Cortex of kidney (tissue), 1 donor: ENCODE measurements at places on chromosomes 4 and X.

- no peak for DNase-seq
These were observed 18.8 kb upstream of the GTPBP6 start for GRCh38 chrX:337331-337831.

DNA sequence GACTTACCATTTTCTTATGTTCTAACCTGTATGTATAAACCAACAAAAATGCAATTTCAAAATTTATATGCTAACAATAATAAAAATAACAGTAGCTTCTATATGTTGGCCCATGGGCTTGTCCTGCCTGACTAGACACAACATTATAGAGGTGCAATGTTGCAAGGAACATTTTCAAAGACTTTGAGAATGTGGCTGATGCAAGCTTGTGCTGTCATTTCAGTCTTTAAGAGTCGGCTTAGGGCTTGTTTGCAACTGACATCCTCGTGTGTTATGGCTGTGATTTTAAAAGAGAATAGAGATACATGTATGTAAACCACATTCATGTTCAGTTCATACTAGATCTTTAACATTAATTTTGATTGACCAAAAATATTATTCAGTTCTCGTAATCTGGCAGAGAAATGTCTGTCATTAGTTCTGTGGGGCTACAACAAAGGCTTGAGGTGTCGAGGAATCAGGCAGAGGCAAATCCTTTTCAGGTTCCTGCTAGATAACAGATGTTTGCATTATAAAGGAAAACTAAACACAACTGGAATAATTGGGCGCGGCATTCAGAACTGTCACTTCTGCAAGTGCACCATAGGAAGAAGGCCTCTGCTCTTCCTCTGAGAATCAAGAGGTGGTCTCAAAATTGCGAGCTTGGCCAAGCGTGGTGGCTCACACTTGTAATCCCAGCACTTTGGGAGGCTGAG lies 13.1 kb downstream of the TMSB4X start:
- no peak for DNase-seq

GRCh38 chrX:117680286-117680685 lies 436.3 kb downstream of the KLHL13 start:
- no peak for DNase-seq

GRCh38 chrX:77793946-77794345 lies 7.9 kb upstream of the ATRX start:
- DNase-seq, result no peak

DNA sequence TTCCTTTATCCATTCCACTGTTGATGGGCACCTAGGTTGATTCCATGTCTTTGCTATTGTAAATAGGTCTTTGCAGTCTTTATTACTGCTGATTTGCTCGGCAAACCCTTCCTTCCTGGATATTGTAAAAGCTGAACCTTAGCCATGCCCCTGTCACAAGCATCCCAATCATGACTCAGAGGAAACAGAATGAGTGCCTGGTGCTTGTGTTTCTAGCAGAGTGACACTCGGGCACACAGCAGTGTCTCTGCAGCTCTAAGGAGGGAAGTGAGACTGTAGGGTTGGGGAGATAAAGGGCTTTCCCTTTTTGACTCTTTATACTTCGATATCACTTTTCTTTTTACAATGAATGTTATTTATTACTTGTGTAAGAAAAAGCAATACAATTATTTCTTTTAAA lies 83.3 kb downstream of the AKAP4 start:
- DNase-seq, result no peak

DNA sequence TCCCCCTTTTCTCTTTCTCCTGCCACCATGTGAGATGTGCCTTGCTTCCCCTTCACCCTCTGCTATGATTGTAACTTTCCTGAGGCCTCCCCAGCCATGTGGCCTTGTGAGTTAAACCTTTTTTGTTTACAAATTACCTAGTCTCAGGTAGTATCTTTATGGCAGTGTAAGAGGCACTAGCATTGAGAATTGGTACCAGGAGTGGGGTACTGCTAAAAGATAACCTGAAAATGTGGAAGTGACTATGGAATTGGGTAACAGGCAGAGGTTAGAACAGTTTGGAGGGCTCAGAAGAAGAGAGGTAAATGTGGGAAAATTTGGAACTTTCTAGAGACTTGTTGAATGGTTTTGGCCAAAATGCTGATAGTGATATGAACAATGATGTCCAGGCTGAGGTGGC lies 182.0 kb downstream of the CHM start:
- DNase-seq, result no peak

DNA sequence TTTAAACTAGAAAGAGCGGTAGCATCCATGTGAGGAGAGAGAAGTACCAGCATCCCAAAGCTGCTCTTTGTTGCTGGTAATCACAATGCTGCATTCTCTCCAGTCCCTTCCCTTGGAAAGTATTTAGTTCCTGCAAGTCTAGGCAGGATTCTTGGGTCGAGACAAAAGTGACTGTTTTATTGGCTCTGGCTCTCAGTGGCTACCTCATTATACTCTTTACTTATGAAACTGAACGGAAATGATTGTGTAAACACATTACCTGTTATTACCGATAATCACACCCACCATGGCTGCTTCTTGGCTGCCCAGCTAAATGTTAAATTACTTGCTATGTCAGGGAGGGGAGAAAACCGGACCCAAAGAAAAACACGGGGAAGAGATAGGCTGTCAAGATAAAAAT lies 26.2 kb downstream of the ATXN3L start:
- DNase-seq, result no peak

DNA sequence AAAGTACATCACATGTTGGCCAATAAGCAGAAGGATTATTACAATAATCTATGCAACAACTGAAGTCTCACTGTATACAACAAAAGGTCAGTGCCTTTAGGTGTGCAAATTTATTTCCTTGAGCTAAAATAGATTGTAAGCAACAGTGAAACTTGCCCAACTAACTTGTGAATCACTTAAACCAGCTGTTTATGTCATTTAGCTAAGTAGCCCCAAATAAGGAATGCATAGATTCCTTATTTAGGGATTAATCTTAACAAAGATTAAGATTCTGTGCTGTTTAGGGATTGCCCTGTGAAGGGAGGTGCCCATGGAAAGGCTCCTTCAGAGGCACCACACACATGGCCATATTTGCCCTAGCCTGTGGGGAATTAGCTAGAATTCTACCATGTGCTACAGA lies 168.6 kb downstream of the MAML3 start:
- no peak for DNase-seq

DNA sequence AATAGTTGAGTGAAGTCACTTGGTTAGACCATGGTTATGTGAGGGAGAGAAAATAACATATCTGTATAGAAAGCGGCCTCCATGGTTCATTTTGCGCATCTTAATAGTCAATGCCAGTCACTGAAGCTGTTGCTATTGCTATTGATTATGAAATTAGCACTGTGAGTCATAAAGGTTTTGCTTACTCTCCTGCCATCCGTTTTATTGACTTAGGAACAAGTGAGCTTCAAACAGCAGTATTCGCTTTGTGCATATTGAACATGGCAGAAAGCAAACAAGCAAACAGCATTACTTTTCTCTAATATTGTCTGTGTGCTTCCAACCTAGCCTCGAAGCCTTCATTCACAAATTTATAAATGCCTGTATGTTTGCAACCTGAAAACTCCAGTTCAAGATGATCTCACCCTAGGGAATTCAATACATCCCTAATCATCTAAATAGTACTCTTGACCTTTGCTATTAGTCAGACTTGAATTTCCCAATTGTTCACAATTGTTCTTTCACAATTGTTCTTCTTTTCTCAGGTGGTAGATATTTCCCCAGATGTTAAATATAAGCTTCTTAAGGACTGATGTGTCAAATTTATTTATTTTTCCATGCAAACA lies 55.9 kb upstream of the GABRA2 start:
- DNase-seq, result no peak

DNA sequence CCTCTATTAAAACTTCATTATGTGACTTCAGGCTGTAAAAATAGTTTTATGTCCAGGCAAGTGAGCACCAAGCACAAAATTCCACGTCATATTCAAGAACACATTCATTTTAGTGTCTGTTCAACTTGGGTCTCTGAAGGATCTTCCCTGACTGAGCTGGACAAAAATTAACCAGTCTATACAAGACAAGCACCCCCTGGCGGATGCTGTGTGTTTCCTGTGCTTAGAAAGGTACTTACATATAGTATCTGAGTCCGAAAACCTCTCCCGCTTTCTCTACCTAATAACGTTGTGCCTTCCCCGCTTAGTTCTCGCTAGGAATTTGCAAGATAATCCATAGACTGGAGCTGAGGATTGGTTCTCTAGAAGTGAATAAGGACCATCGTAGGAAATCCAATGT lies 2214.5 kb upstream of the TENM3 start:
- DNase-seq, result no peak

GRCh38 chrX:153755136-153755535 lies 8.9 kb upstream of the PLXNB3 start:
- no peak for DNase-seq

- DNase-seq, result no peak
These were observed 114.0 kb upstream of the FRG1 start for GRCh38 chr4:189826657-189827056.

DNA sequence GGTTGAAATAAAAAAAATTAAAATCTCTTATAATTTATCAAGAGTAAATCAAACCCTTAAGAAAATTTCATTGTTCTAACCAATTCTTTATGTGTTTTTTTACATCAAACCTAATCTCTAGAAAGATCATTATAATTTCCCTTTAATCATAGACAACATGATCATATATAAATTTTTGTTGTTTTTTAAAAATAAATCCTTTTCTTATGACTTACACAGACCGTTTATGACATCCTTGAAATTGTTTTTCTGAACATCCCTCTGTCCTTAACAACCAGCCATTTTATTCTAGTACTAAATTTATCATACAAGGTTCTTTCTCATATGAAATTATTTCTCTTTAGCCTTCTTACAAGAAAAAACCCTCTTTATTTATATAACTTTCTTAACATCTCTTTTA lies 62.7 kb upstream of the GABRE start:
- no peak for DNase-seq

GRCh38 chr4:7126981-7127380 lies 59.1 kb upstream of the GRPEL1 start:
- DNase-seq, result no peak

- no peak for DNase-seq
These were observed 140.2 kb upstream of the EDNRA start for GRCh38 chr4:147340591-147341120.

DNA sequence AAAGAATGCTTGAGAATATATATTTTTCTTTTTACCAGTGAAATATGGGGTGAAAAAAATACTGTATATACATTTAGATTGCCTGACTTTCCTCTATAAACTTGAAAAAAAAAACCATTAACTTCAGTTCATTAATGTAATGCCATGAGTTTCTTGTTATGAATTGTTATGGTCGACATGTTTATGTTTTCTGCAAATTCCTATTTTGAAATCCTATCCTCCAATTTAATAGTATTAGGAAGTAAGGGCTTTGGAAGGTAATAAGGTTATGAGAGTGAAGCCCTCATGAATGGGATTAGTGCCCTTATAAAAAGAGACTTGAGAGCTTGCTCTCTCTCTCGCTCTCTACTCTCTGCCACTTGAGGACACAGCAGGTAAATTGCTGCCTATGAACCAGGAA lies 211.4 kb downstream of the LDB2 start:
- no peak for DNase-seq

DNA sequence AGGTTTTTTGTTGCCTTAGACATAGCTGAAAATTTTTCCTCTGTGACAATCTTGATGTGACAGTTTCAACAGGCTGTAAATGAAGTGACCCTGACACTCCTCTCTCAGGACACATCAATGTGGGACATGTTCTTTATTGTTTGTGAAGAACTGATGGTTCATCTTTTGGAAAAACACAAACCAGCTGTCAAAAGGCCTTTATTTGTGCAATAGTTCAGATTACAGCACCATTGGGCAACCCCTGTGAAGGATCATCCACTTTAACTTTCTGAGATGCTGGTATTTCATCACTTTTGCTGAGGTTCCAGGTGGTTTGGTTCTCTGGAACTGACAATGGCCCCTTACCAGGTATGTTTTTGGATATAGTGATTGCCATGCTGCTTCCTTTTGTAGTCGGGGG lies 40.3 kb downstream of the OSTC start:
- DNase-seq, result no peak

DNA sequence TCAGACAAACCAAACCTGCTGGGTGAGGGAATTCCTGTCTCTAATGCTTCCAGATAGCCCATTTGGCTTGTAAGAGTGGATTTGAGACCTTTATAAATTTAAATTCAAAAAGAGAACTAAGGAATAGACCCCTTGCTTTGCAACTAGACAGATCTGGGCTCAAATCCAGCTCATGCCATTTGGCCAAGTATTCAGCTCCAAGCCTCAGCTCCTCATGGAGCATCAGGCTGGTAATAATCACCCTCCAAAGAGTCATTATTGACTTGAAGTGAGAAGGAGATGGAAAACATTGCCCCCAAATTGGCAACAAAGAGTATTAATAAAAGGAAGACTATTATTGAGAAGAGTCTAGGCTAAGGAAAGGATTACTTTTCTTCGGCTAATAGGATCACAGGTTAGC lies 134.7 kb downstream of the PDE5A start:
- DNase-seq, result no peak

DNA sequence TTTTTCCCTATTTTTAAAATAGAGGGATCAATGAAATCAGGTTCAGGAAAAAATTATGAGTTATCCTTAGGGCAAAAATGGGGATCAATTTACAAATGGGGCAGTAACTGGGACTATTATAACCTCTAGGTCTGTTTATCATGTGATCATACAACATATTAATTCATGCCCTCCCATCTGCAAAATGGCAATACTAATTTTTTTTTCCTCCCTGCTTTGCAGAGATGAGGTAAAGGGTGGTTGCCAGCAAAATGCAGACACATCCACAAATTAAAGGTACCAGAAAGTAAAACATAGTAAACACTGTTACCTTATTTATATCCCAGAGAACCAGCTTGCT lies 467 bp downstream of the HSD17B11 start:
- DNase-seq, result no peak

DNA sequence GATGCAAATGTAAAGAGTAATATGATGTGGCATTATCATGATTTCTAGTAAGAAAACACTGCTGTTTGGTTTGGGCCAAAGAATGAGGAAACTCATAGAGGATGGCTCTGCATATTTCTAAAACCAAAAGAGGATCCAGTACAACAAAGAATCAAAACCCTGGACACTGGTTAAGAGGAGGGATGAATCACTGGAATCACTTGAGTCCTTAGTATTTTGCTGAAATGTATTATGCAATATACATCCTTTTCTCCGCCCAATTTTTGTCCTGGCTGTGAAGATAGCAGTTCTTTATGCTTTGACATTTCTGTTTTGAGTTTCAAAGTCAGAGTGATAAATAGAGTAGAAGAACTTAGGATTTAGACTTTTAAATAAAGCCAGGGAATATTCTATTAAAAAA lies 345.9 kb downstream of the PACRGL start:
- DNase-seq, result no peak

GRCh38 chr4:140296335-140297220 lies 76.9 kb upstream of the SCOC start:
- DNase-seq, result no peak

DNA sequence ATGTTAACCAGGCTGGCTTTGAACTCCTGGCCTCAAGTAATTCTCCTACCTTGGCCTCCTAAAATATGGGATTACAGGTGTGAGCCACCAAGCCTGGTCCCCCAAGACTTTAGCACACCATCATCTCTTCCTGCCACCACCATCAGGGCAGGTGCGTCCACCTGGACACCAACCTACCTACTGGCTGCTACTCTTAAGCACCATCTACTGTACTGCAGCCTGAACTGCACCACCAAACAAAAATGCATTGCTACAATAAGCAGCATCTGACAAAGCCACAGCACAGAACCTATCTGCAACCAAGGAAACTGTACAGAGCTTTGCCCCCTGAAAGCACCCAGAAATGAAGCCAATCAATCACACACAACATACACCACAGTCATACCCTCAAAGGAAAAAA lies 139.7 kb downstream of the EFHC2 start:
- DNase-seq, result no peak
